ENCODE measurements at places on chromosomes 2 and 18. TPM values are rescaled to one million over a fixed set of nuclear protein-coding genes. Genes with fewer than 3 reads are reported as not detected.

DSC1 gene
- not detected for total RNA-seq

DLX1 gene
- 0.94 TPM for total RNA-seq

CDH2 gene
- total RNA-seq: 11.1 TPM

FAM228A gene
- total RNA-seq: 3.9 TPM

PTGR3 gene
- 31.6 TPM for total RNA-seq

MYCN gene
- 7.0 TPM for total RNA-seq

INPP1 gene
- 31.7 TPM for total RNA-seq

MGAT4A gene
- 46.0 TPM for total RNA-seq

IL36A gene
- not detected for total RNA-seq

AP1S3 gene
- total RNA-seq: 5.8 TPM

SERTAD2 gene
- total RNA-seq: 25.5 TPM

RFX8 gene
- total RNA-seq: 6.5 TPM

TPO gene
- total RNA-seq: 4.5 TPM

MRPL19 gene
- 48.3 TPM for total RNA-seq

REEP1 gene
- 0.98 TPM for total RNA-seq
